Activated CD4-positive, alpha-beta T cell treated with anti-CD3 and anti-CD28 coated beads for 24 hours (primary cell): ENCODE measurements at places on chromosomes 3 and 15.
A peak's percentile ranks its signal among the peaks of the same experiment; 100 is the strongest.

DNA sequence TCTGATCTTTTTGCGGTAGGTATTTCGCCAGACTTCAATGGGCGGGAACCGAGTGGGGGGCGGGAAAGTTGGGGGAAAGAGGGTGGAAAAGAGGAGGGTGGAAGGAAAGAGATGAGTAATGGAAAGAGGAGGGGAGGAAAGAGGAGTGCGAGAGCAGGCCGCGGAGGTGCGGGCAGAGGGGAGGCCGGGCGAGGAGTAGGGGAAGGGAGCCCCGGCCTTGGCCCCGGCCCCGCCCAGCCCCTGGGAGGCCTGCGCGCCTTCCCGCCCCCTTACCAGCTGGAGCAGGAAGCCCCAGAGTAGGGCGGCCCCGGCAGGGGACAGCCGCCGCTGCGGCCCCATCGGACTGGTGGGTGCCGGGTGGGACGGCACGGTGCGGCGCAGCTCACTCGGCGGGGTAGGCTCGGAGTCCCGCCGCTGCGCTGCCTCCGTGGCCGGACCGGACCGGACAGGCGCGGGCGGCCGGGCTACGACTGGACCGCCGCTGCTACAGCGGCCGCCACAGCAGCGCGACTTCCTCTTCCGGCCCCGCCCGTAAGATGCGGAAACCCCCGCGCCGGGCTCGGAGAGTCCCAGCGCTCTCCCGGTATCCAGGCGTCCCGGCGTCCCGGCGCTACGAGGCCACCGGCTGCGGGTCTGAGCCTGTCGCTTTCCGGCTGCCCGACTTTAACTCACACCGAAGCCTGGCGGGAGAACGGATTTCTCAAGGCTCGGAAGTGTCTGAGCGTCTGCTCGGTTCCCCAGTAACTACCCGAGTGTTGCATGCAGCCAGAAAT, at the start of gene SPPL2A:
Gene SPPL2A (minus strand): TSS at position 512 of the 773 bp plus-strand sequence. CDS start 173 bp downstream, at position 339.
- peak; percentile 77 for DNase-seq

DNA sequence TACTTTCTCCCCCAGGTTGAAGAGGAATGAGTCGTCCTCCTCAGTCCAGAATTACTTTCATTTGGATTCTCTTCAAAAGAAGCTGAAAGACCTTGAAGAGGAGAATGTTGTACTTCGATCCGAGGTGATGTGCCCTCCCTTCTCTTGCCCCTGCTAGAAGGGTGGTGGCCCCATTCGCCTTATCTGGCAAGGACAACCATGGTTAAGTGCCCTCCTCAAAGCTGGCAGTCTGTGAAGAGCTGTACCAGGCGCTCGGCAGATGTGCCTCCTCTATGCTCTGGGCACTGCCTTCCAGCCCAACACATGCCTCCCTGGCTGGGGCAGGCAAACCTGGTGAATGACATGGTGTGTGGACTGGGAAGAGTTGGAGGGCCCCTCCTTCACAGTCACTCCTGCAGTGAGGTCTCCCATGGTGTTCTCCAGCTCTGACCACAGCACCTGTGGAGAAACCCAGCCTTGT, 77.0 kb downstream of the CCK start:
- no peak for DNase-seq

DNA sequence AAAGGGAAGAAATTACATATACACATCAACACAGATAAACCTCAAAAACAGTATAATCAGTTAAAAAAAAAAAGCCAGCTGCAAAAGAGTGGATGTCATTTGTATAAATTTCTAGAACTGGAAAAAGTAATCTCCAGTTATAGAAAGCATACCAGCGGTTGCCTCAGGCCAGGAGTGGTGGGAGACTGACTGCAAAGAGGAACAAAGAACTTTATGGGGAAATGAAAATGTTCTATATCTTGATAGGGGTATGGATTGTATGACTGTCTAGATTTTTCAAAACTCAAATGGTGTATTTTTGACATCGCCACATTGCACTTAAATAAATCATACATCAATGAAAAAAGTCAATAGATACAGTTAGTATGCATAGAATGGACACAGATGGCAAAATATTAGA, 241.6 kb downstream of the SCAPER start:
- no peak for DNase-seq

DNA sequence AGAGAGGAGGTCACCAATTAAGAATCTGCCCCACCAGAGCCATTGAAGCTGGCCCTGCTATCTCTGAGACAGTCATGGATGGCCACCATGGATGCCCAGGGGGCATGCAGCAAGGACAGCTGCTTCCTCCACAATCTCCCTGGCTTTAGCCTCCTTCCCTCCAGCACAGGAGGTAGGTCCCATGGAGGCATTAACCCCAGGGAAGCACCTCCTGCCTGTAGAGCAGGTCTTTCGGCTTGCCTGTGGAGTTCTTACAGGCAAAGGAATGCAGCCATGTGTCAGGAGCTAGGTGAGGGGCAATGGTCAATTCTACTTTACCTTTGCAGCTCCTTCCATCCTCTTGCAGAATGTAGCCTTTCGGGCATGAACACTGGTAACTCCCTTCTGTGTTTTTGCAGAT, 93.8 kb downstream of the DUT start:
- no peak for DNase-seq

DNA sequence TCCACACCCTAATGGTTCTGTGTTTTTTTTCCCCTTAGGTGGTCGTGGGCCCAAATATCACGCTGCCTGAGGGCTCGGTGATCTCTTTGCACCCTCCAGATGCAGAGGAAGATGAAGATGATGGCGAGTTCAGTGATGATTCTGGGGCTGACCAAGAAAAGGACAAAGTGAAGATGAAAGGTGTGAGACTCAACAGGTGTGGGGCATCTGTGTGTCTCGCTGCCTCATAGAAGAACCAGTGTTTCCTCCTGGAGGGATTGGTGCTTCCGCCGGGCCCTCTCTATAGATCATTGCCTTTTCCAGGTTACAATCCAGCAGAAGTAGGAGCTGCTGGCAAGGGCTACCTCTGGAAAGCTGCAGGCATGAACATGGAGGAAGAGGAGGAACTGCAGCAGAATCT, 7.0 kb downstream of the EIF2B5 start:
- DNase-seq, result no peak

DNA sequence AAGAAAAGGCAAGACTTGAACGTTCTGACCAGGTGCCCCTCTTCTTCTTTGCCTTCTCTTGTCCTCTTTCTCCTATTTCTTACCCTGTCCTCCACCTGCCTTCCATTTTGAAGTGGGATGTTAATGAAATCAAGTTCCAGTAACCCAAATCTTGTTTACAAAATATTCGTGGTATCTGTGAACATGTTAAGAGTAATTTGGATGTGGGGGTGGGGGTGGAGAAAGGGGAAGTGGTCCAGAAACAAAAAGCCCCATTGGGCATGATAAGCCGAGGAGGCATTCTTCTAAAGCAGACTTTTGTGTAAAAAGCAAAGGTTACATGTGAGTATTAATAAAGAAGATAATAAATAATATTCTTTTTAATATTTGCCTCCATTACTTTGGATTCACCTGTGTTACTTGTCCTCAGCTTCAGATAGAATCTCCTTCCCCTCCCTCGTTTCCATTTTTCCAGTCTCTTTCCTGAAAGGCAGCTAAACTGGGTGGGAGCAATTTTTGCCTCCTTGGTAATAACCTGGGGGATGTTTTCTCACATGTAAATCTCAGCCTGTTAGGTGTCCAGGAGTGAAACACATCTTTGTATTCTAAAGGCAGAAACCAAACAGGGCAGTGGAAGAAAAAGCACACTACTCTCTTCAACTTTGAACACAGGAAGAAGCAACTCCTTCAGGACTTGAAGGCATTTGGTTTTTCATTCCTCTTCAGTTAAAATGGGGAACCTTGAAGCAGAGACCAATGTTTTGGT, 3.2 kb downstream of the CHST2 start:
- no peak for DNase-seq

DNA sequence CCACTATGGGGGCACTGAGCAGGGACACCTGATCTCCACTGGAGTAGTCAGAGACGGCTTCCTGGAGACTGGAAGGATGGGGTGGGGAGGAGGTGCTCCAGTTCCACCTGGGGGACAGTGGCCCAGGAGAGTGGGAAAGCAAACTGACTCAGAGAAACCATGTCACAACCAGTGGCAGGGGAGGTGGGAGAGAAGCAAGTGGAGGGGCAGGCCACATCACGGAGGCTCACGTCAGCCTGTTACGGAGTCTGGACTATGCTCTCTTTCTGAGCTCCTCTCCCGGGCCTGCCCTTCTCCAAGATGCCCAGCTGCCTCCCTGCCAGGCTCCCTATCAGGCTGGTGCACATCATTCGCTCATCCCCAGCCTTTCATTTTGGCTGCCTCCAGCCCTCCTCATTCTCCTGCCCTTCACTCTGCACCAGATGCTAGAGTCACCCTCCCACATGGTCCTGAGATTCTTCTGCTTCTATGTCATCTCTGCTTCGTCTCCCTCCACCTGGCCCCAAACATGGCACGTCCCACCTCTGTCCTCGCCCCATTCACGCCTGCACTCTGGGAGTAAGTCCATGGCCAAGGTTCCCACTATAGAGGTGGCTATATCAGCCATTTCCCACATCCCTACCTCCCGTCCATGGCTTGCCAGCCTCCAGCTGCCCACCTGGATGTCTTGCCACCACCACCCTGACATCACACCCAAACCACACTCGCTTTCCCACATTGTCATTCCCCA, 100.3 kb downstream of the ADCY5 start:
- no peak for DNase-seq

DNA sequence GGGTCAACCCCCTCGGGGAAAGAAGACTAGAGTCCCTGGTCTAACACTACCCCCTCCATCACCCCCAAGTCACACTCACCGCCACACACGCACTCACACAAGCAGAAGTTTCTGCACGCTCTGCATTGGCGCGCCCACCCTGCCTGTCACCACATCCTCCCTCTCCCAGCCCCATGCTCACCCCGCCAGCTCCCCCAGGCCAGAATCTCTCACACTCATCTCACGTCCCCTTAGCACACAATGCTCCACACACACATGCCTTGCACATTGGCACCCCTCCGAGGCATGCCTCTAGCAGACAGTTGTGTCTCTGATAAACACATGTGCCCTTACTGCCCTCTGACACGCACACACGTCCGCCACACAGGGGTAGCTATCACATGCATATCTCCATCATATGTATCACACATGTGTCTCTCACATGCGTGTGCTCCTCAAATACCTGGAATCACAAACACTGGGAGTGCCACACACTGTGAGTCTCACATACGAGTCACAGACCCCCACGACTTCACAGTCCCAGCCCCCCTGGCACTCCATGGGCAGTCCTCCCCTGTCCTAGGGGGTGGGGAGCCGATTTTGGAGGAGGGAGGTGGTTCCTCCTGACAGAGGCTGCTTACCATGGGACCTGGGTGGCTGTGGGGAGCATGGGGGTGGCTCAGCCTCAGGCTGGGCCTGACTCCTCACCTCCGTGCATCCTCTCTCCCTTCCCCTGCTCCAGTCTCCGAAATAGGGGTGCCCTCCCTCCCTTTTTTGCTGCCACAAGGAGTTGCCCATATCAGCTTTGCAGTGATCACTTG, 898 bp downstream of the FBLN2 start:
- DNase-seq, result no peak
